ENCODE measurements at places on chromosomes 5 and 9.

DNA sequence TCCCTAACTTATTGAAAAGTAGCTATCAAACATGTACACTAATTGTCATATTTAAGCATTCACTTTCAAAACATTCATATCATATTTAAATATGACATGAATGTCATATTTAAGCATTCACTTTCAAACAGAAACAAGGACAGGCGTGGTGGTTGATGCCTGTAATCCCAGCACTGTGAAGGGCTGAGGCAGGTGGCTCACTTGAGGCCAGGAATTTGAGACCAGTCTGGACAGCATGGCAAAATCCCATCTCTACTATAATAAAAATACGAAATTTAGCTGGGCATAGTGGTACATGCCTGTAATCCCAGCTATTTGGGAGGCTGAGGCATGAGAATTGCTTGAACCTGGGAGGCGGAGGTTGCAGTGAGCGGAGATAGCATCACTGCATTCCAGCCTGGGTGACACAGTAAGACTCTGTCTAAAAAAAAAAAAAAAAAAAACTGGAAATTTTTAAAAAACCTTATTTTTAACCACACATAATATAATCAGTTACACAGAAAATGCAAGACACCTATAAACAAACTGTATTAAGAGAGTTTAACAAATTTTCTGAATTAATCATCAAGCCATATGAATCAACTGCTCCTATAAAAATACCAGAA is 88.1 kb downstream of the LPAR1 start:
- DNase-seq: no peak

- no peak for DNase-seq
Measured at GRCh38 chr9:115143689-115144088, 25.7 kb upstream of the TNC start.

DNA sequence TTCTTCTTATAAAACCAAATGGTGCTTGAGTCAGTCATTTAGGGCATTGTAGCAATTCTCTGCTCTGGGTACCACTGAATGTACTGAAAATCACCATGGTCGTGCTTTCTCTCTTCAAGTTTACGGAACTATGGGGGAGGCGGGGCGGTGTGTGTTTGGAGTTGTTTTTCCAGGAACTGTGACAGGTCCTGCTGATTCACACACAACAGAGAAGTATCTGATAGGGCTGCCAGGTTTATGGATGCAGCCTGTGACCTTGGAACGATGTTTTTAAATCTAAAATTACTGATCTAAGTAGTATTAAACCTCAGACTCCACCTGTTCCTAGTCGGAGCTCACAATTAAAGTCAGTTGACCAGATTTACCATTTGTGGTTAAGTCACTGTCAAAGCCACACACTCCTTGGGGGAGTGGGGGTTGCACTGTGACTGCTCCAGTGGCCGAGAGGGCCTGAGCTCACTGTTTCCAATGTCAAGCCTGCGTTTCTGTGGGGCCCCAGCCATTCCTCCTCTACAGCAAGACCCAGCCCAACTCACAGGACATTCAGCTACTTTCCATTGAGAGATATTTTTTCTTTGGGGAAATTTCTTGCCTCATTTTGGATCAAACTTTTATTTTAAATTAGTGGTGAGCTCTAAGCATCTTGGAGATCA is 44.4 kb downstream of the GADD45G start:
- no peak for DNase-seq

GRCh38 chr5:43729846-43730478 is 127.0 kb downstream of the NNT start:
- DNase-seq: peak; percentile 29

Measured in mesenchymal stem cell (in vitro differentiated cells and primary cell).